ENCODE measurements at places on chromosomes 4 and X.
A peak's percentile ranks its signal among the peaks of the same experiment; 100 is the strongest.

DNA sequence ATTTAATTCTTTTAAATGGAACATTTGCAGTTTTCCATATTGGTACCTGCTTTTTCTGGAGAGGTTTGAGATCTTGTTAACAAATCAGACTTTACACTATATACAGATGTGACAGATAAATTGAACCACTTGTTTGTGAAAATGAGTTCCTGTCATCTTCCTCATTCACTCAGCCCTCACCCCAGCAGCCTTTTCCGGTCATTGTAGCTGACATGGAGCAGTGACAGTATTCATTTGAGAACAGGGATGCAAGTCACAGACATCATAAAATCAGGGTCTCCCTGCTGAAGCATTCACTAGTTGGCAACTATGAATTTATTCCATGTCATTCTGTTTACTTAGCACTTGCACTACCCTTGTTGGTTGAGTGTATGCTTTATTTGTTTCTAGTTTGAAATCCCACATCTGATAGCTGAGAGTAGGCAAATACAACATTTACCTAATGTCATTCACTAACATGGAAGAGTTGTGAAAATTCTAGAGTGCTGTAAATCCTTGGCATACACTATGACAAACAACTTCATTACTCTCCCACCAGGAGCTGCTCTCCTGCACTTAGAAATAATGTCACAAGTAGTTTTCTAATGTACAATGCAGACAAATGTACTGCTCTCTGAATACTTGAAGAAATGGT, 78.9 kb downstream of the UGT8 start:
- DNase-seq, result no peak

GRCh38 chr4:19941434-19941833, 310.3 kb upstream of the SLIT2 start:
- no peak for DNase-seq

GRCh38 chrX:138794246-138794645, 82.7 kb upstream of the FGF13 start:
- no peak for DNase-seq

- no peak for DNase-seq
Observed at GRCh38 chrX:26219351-26219750, 3.4 kb downstream of the MAGEB5 start.

DNA sequence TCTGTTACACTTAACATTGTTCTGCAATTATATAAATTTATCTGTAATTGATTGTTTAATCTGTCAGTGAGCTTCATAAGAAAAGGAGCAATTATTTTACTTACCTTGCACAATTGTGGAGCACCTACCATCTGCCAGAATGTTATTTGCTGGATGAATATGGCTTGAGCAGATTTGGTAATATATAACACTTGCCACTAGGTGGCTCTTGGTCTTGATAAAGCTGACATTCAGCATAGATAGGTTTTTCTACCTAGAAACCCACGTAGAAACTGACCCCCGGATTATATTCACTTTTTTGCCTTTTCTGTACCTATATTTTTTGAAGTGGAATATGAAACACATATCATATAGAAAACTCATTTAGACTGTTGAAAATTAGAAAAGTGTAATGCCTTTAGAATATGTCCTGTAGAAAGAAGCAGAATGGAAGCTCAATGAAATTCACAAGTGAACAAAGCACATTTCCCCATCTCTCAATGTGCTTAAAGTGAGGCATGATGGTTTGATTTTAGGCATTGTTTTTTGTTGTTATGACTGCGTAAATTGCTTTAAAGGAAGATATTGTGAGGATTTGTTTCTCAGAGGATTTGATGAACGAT, 9.5 kb downstream of the RBPJ start:
- peak; percentile 51 for DNase-seq

DNA sequence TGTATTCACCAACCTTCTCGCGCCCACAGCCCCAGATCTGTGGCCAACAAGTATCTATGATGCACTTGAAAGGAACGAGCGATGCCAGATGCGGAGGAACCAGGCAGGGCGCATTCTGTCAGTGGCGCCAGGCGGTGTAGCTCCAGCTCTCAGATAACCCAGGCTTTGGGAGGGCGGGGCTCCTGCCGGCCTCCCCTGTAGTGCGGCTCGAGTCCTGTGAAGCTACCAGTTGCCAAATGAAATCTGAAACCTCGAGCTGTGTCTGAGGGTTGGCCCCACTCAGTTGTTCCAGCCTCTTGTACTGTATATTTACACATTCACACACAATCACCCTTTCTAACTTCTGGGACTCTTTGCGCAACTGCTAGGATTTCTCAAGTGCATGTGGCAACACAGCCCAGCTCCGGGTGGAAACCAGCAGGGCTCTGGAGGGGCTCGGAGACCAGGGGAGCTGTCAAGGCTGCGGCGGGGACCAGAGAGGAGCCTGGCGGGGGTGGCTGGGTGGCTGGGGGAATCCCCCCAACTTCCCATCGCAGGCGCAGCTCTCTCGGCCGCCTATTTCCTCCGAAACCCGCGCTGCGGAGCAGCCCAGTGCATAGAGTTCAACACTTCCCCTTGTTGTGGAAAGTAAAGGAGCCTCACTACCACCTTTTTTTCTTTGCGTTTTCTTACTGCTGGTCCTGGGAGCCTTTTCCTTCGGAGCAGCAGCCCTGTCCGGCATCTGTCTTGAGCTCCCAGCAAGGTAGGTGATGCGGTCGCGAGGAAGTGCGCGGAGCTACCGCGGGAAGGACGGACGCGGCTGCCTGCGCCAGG, at the start of gene ARHGAP24:
ARHGAP24 (plus strand) TSS at position 333 of the 813 bp plus-strand sequence.
- no peak for DNase-seq

- DNase-seq, result no peak
Observed at GRCh38 chrX:118503260-118504041, 7.8 kb downstream of the DOCK11 start.

DNA sequence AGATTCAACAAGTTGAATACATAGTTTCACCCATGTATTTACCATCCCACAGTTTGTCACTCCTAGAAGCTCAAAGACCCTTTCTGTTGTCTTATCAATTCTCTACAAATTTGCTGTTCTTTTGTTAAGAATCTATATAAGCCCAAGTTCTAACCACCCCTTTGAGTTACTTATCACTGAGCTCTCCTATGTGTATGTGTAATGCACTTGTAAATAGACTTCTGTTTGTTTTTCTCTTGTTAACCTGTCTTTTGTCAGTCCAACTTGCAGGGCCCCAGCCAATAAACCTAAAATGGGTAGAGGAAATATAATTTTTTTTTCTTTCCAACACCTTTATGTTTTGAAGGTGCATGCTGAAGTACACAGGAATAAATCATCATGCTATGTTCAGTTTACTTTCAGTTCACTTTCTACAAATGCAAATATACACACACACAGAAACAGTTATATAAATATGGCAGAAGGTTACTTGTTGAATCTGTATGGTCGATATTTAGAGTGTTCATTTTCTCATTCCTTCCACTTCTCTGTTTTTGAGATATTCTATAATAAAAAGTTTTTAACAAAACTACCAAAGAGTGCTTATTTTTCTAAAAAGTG, 22.3 kb upstream of the CLOCK start:
- DNase-seq, result no peak

DNA sequence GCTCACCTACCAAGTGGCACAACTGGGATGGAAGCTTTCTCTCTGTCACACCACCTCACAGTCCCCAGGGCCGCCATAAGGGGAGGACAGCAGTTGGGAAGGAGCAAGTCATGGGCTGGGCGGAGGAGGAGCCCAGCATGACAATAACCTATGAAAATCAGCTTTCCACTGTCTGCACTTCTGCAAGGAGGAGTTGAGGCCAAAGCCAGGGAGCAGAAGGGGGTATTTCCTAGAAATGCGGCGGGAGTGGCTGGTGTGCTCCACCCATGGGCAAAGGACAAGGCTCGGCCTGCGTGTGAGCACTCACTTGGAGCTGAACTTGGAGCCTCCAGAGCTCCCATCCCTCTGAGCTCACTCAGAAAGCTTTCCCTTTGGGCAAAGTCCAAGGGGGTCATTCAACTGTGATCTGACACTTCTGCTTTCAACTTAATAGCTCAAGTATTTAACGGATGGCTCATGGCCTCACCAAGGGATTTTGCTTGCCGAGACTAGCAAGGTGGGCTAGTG, 18.5 kb downstream of the APLN start:
- DNase-seq, result no peak

DNA sequence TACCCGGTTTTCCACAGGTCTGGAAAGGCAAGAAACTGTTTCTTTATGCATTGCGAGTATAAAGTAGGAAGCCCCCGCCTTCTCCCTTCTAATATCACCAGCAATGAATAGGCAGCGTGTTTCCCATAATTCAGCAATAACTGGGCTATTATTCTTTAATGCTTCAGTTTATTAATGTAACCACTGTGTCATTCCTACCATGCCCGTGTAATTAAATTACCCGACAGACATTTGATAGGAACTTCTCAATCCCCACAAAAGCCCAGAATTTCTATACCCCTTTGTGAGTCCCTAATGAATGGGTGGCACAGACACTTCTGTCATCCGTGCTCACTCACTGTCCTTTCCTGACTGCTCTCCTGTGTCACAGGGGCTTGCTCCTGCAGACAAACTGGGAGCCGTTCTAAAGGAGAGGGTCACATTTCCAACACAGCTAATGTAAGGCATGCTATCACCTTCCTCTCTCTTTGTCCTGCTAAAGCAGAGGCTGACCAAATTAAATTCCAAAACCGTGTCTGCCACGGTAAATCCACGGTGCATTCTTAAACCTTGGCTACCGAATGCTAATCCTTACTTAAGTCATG, 108.5 kb upstream of the MID1 start:
- no peak for DNase-seq

Data from HT1080 (cell line).